ENCODE measurements at places on chromosomes 5 and 9.

DNA sequence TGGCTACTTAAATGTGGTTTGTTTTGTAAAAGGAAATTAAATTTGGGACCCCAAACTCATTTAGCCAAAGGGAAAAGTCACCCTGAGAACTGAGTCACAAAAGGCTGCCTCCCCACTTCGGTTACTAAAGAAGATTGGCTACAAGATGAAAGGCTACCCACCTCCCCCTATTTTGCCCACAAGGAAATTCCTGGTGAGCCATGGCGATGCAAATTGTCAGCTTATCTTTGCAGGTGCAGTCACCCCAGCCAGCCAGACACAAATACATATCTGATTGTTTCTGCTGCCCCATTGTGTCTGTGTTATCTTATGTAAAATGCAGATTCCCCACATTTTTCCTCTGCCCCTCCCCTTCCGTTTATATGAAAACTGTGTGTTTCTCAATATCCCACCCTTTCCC is 8.9 kb downstream of the PAEP start:
- DNase-seq: no peak

GRCh38 chr5:168302785-168303184 is 11.3 kb downstream of the WWC1 start:
- no peak for DNase-seq

DNA sequence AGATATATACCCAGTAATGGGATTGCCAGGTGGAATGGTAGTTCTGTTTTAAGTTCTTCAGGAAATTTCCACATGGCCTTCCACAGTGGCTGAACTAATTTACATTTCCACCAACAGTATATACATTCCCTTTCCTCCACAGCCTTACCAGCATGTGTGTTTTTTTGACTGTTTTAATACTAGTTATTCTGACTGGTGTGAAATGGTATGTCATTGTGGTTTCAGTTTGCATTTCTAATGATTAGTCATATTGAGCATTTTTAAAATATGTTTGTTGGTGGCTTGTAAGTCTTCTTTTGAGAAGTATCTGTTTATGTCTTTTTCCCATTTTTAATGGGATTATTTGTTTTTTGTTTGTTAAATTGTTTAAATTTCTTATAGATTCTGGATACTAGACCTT is 208.9 kb downstream of the CFAP90 start:
- no peak for DNase-seq

DNA sequence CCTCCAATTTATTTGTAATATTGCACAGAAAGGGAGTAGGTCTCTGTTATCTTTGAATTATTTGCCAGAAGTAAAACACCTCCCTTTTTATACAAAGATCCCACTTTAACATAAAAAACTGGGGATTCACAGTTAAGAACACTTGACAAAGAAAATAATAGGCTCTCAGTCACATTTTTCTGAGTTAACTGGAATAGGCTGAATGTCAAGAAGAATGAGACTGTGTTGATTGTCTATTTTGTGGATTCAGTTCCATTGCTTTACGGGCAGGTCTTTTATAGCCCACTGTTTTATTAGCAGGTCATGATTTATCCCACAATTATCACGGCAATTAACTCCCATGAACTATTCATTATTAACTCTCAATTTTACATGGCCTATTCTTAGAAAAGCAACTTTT is 427.4 kb downstream of the CTNND2 start:
- DNase-seq: no peak

DNA sequence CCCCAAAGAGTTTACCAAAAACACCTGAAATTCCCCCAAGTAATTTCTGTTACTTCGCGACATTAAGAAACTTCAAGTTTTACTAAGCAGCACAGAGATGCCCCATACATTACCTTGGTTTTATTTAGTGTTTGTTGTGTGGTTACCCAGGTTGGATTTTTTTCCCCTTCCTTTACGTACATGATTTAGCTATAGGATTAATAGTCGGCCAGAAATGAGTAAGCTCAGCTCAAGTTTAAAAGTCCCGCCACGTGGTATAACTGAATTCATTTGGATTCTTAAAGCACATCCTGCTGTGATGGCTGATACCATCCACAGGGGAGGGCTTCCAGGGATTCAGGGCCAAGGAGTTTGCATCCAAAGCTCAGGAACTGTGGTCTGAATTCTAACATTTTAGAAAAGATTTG is 75.9 kb downstream of the DAP start:
- DNase-seq: no peak

GRCh38 chr5:27241564-27242257 is 203.3 kb upstream of the CDH9 start:
- DNase-seq: no peak

DNA sequence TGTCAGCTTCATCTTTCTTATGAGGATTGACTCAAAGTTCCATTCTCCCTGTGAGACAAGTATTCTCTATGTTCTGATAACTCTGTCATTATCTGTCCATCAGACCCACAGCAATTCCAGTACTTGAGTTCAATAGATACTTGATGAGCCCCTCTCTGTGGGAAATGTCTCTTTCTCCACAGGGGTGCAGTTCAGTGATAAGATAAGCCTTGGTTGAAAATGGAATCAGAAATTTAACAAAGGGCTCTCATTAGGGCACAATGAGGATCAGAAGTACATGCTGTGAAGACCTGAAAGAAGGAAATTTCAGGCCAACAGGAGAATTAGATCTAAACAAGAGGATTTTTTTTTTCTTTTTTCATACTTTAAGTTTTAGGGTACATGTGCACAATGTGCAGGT is 737.3 kb downstream of the MTRR start:
- no peak for DNase-seq

- DNase-seq: peak; percentile 45
Observed at GRCh38 chr5:88689668-88690408, 193.1 kb downstream of the MEF2C start.
